ENCODE measurements at places on chromosomes 16 and 17.
A peak's percentile ranks its signal among the peaks of the same experiment; 100 is the strongest.

DNA sequence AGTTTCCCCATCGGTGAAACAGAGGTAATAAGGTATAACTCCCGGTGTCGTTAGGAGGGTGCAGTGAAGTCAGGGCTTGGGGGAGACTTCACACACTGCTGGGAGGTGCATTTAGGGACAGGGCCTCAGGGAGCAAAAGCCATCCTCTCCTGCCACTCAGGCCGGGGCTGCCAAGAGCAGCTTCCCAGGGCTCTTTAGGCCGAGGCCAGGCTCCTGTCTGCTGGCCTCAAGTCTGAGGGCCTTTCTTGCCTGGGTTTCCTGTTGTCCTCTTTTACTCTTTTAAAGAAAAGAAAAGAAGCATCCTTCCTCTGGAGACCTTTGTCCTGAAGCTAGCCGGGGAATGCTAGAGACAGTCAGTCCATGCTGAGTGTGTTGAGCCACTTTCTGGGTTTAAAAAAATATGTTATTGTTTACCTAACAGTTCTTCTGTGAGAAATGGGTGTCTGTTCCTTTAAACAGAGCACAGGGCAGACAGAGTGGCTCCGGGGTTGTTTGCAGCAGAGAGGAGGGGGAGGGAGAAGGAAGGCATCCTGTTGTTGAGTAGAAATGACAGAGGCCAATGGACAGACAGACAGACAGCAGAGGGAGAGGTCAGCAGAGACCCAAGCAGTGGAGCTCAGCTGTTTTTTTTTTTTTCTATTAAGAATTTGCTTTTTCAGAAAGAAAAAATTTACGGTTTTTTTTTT is 79.1 kb downstream of the C17orf67 start:
- no peak for DNase-seq

- DNase-seq, result no peak
Observed at GRCh38 chr17:74924250-74924948, at the start of gene OTOP2. TSS of gene OTOP2 (plus strand) at chr17:74924273. CDS start at chr17:74924633, 360 bp downstream.

DNA sequence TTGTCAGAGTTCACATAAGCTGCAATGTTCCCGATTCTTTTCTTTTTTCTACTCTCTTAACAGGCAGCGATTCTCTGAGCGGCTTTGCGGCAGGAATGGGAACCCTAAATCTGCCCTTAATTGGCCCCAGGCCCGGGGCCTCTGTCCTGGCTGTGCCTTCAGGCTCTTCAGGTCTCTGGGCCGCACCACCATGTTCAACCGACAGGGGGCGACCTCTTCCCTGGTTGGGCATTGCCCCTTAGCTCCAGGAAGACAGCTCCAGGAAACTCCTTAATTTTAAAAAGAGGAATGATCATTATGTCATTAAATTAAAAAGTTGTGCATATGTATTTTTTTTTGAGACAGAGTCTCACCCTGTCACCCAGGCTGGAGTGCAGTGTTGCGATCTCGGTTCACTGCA is 20.3 kb downstream of the CACNG5 start:
- no peak for DNase-seq

- DNase-seq, result no peak
Observed at GRCh38 chr17:49621946-49622529, 46.4 kb downstream of the NXPH3 start.

GRCh38 chr16:57972306-57972705 is 1.4 kb upstream of the CNGB1 start:
- no peak for DNase-seq

DNA sequence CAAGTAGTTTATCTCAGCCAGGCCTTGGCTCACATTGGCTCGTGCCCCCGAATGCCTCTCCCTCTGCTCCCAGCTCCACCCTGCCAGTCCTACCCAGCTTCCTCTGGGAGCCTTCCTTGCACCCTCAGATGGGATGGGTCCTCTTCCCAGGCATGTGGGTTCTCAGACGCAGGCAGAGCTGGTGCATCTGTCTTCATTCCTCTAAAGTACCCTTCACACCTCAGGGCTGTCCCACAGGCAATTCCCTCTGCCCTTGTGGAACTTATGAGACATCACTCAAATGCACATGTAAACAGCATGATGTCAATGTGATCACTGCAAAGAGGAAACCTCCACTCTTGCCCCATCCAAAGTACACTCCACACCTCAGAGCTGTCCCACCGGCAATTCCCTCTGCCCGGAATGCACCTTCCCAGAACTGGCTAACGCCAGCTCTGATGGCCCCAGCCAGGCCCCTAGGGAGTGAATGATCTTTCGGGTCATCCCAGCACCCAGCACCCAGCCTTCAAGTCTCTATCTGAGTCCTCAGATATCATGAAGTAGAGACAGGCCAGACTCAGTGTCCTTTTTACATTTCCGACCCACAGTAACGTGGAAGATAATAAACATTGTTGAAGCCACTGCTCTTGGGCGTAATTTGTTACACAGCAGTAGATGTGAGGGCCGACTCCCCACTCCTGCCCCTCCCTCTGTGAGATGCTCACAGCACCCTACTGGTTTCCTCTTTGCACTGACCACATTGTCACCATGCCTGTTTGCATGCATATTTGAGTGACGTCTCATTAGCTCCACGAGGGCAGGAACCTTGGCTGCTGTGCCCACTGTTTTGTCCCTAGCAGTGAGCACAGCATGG is 85.4 kb downstream of the N4BP1 start:
- DNase-seq, result no peak

DNA sequence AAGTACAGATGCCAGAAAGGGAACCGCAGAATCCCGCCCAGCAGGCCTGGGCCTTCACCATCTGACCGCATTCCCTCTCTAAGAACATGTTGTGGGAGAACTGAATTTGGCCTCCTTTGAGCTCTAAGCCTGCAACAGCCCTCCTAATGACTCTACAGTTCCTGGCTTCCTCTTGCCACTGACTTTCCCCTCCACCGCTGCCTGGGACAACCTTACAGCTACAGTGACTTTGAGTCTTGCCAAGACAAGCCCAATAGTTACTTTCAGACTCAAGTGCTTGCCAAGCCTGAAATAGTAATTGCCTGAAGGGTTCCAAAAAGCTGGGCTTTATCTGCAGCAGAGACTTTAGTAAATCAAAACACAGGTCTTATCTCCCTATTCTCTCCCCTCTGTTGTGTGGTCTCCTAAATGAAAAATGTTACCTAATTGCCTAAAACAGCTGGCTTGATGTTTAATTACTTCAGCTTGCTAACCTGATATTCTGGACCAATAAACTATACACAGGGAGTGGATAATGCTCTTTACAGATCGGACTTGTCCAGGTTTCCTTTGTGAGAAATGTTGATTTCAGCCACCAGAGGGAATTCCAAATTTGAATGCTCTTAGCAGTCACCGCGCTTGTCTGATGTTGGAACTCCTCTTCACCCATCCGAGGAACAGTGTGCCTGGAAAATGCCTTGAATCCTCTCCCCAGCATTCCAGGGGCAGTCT is 85.1 kb upstream of the TBX2 start:
- DNase-seq, result no peak

- DNase-seq, result no peak
Observed at GRCh38 chr16:52494145-52494544, 52.8 kb downstream of the TOX3 start.

- no peak for DNase-seq
Observed at GRCh38 chr17:42159796-42160530, 5.2 kb upstream of the RAB5C start.

GRCh38 chr17:64739316-64740058 is 77.4 kb upstream of the SMURF2 start:
- DNase-seq, result no peak

DNA sequence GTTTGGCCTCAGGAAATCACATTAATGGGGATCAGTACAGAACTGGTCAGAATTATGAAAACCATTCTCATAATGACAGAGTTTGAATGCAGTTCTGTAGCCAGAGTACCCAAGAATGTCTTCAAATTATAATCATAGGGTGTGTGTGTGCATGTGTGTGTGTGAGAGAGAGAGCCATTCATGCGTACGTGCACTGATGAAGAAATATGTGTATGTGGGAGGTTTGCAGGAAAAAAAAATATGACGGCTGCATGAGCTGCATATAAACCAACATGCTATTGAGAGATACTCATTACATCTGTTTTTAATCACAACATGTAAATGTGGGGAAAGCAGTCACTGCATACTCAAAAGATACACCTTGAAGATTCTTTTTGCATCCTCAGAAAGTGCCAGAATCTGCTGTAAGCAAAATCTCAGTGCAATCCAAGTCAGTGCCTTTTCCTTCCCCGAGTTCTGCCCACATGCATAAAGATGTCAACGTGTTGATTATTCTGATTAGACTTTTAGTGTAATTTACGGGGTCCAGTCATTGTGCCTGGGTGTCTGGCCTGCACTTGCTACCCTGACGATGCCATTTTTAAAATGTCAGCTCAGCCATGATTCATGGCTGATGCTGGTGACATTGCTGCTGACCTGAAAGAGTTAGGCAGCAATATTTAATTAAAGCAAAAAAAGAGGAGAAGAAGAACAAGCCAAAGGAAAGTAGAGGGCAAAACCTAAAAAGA is 378.7 kb upstream of the ZFHX3 start:
- no peak for DNase-seq

GRCh38 chr17:52201767-52202519 is 43.4 kb upstream of the CA10 start:
- DNase-seq, result no peak

DNA sequence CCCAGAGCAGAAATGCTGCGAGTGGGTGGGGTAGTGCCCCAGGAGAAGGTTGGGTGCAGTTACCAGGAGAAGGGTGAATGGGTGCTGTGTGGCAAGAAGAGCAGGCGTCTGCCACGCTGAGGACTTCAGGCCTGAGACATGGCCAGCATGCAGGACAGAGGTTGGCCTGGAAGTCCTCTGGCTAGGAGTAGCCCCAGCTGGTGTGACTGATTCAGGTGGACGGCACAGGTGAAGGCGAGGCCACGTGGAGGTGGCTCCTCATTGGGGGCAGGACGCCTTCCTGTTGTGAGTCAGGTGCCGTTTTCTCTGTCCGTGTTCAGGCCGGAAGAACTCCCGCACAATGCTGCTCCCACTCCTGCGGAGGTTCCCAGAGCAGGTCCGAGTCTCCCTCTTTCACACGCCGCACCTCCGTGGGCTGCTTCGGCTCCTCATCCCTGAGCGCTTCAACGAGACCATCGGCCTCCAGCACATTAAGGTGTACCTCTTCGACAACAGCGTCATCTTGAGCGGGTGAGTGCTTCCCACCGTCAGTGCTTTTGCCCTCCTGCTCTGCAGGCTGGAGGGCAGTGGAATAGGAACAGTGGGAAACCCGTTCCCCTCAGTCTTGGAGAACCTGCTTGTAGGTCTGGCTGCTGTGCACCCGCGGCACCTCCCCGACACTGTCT is 20.7 kb downstream of the PGS1 start:
- DNase-seq, result no peak

DNA sequence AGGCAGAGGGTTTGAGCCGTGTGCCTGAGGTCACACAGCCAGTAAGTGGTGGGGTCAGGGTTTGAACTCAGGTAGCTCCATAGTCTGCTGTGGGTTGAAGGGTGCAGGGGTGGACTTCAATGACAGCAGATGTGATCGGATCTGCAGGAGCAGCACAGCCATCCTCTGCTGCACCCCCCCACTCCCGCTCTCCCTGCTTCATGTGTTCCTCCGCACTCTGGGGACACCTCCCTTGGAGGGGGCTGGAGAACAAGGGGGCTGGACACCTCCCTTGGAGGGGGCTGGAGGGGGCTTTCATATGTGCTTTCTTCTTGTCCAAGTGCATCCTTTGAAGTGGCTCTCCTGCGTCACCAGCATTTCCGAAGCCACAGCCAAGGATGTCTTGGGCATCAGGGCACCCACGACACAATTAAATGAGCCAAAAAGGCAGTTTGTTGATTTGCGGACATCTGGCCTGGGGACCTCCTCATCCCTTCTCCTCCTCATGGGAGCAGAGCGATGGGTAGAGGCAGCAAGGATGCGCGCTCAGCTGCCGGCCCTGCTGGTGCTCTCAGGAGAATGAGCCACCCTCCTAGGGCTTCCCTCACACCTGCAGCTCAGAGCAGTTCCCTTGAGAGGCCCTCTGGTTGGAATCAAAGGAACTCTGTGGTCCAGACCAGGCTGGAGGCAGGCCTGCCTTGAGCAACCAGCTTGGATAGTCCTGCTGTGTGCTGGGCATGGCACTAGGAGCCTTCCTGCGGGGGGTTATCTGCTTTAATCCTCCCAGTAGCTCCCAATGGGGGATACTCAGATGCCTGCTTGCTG is 26.2 kb downstream of the WSCD1 start:
- no peak for DNase-seq

DNA sequence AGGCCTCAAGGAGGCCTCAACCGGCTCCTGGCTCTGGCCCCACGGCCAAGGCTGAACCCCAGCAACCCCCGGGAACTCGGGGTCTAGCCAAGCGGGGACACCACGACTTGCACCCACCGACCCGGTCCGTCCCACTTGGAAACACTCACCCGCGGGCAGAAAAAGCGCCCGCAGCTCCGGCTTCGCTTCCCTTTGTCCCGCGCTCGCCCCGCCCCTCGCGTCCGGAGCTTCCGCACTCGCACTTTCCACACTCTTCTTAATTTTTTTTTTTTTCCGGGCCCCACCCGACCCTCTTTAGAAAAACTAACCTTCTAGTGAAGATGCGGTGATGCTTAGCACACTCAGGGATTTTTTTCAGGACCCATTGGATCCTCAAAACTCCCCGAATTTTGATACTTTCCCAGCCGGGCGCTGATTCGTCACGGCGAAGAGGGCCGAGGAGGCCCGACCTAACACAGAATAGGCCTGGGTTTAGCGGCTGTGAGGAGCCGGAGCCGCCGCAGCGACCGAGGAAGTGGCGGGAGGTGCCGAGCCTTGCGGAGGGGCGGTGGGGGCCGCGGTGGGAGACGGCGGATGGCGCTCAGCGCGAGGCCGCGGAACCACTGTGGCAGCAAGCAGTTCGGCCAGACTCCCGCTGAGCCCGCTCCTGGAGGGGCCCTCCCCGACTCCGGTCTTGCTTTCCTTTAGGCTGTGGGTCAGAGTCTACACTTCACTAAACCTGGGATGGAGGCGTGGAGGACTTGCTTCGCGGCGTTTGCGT is at the start of gene SMARCE1:
Gene SMARCE1, minus strand, starts transcription at position 195 of the 760 bp plus-strand sequence. CDS start 2,016 bp downstream, outside the sequence.
- DNase-seq, result peak; percentile 38

- peak; percentile 88 for DNase-seq
Observed at GRCh38 chr16:84607694-84608093, 10.2 kb downstream of the COTL1 start.

- DNase-seq, result no peak
Observed at GRCh38 chr16:21644674-21645073, 7.7 kb downstream of the IGSF6 start.

GRCh38 chr16:80441935-80442334 is 98.9 kb upstream of the DYNLRB2 start:
- DNase-seq, result no peak
